Stimulated activated CD8-positive, alpha-beta memory T cell treated with anti-CD3 and anti-CD28 coated beads, Interleukin-12 subunit alpha, Interleukin-12 subunit beta, amount 100 ng/mL, for 4 hours (primary cell): ENCODE measurements at places on chromosomes 7 and 10.

DNA sequence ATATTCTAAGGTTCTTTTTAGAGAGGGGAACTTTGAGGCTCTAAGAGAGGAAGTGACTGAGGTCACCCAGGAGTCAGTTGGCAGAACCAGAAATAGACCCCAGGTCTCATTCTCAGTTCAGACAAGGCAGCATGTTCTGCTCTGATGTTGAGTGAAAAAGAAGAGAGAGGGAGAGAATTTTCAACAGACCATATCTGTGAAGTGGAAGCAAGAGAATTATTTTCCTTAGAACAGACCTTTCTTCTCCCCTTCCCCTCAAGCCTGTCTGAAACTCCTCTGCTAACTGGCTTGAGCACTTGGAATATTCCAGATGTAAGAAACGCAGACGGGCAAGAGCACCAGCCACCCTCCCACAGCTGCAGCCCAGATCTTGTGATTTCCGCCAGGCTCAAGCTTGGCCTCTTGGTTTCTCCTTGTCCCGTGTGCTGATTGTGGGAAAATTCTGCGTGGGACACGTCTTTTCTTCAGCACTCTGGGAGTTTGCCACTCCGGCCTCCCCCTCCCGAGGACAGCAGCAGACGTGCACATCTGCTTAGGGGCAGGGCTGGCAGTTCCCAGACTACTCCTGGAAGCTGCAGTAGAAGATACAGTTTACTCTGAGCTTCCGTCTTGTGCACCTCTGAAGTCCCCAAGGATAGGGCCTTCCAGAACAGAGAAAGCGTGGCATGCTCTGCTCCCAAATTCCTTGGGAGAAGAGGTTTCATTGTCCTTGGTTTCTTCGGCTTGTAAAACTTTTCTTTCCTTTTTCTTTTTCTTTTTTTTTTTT, 22.7 kb upstream of the IKZF1 start:
- DNase-seq, result no peak

DNA sequence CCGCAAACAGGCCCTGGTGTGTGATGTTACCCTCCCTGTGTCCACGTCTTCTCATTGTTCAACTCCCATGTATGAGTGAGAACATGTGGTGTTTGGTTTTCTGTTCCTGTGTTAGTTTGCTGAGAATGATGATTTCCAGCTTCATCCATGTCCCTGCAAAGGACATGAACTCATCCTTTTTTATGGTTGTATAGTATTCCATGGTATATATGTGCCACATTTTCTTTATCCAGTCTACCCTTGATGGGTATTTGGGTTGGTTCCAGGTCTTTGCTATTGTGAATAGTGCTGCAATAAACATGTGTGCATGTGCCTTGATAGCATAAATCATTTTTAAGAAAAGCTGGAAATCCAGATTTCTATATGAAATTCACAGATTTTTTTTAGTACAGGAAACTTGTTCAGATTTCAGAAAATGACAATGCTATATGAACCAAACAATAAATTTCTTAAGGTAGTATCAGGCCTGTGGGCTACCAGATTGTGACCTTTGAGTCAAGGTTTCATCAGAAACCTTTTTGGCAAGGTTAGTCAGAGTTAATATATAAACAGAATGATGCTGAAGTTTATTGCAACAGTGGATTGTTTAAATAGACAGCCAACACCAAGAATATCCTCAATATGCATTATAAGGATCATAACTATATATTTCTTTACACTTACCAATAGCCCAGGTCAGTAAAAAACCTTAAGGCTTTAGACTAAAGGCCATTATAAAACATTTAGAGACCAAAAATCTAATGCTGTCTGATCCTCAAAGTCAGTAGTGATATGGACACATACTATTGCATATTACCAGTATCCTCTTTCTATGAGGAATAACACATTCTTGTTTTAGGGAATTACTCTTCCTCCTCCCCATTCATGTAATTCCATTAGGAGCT, 68.7 kb upstream of the PAPSS2 start:
- no peak for DNase-seq

- no peak for DNase-seq
Measured at GRCh38 chr10:43905512-43906236, 257.0 kb upstream of the ZNF32 start.

- no peak for DNase-seq
Measured at GRCh38 chr10:77899080-77899477, 27.5 kb downstream of the DLG5 start.

- no peak for DNase-seq
Measured at GRCh38 chr7:19752020-19752419, 21.4 kb downstream of the TMEM196 start.

DNA sequence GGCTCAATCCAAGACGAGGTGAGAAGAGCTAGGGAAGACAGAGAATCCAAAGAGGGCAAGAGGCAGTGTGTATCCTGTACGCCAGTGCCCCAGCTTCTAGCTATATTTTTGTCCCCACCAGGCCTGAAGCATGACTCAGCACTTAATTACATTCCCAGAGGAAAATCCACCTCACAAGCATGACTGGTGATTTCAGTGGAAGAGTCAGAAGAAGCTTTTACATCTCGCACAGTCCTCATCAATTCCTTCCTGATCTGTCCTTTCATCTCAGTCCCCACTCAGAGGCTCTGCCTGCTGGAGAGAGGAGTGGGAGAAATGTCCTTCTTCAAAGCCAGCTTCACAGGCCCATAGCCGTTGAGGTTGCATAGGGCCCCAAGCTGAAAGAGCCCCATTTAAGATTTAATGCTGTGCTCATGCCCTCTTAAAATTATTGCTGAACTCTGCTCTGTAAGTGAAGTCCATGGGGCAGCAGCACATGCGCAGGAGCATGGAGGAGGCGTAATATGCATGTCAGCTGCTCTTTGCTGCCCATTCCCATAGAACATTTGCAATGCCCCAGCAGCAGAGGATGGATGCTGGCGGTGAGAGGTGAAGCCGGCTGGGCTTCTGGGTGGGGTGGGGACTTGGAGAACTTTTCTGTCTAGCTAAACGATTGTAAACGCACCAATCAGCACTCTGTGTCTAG, 39.0 kb upstream of the AOAH start:
- DNase-seq, result no peak

DNA sequence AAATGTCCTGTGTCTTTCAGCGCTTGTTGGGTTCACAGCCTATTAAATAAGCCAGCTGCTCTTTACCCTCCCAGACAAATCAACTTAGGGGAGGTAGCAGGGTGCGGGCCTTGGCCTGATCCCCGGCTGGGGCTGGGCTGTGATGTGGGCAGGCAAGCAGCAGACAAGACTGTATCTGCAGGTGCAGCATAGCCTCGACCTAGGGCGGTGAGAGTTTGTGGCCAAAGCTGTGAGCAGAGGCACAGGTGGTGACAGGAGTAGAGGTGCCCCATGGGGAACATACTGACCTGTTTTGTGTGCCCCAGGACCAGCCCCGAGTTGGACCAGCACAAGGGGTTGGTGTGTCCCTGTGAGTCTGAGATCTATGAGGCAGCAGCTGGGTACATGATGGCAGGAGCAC, 885.4 kb downstream of the ZNF37A start:
- no peak for DNase-seq

DNA sequence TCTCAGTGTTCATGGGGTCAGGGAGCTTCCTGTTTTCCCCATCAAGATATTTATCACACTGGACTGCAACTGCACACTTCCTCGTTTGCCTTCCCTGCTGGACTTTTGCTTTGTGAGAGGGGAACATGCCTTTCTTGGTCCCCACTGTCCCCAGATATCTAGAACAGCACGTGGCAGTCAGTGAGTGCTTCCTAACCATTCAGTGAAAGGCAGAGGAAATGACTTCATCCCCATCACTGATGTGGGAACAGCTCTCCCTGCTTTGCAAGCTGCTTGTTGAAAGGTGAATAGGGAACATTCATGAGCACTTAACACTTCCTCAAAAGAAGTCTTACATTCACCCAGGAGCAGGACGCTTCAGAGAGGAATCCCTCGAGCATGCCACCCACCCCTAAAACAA, 135.4 kb downstream of the MYOF start:
- no peak for DNase-seq

GRCh38 chr7:138887085-138887710, 89.2 kb upstream of the ATP6V0A4 start:
- DNase-seq, result no peak

- DNase-seq, result no peak
Measured at GRCh38 chr10:132611026-132611910, 73.7 kb downstream of the INPP5A start.

DNA sequence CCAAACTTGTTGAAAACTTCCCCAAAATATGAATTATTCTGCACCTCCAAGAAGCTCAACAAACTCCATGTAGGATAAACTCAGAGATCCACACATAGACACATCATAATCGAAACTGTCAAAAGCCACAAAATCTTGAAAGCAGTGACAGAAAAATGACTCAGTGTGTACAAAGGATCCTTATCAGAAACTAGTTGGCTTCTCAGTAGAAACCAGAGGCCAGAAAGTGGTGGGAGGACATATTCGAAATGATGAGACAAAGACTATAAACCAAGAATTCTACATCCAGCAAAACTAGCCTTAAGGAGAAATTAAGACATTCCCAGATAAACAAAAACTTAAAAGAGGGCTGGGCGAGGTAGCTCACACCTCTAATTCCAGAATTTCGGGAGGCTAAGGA, 38.5 kb downstream of the MCMBP start:
- no peak for DNase-seq

DNA sequence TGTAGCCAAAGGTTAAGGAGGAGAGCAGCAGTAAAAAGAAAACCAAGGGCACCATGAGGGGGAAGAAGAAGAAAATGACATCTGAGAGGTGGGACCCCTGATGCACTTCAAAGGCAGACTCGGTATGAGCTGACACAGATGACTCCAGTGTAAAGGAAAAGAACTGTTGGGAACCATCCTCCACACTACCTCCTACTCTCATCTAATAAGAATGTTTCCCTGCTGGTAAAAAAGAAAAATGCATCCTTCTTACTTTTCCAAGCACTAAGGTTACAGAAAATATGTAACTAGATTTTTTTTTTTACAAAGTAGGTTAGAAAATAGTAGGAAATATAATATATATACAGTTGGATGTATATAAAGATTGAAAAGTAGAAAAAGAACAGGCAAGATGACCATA, 16.9 kb downstream of the TAS2R41 start:
- DNase-seq, result no peak

GRCh38 chr10:35372329-35372728, 36.0 kb downstream of the CCNY start:
- DNase-seq, result no peak

GRCh38 chr10:110821508-110821907, 50.2 kb upstream of the PDCD4 start:
- DNase-seq, result no peak

- DNase-seq, result no peak
Measured at GRCh38 chr10:27158421-27158820, 3.3 kb downstream of the MASTL start.

GRCh38 chr10:70188768-70189167, 18.5 kb upstream of the SAR1A start:
- no peak for DNase-seq

DNA sequence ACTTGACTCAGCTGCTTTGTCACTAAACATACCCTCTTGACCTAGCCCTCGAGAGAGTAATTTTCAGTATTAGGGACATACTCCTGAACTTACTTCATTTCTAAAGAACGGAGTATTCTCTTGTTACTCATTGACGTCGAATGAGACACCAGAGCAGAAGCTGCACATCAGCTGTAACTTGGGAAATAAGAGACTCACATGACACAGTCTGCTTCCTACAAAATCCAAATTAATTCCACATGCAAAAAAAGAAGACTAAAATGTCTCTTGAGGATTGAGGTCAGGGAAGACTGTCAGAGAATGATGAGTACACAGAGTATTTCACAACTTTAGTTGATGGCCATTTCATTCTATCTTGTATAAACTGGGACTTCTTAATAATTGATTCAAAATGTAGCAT, 114.7 kb upstream of the EGFR start:
- no peak for DNase-seq

- no peak for DNase-seq
Measured at GRCh38 chr7:75536940-75537538, 44.9 kb downstream of the SPDYE5 start.

DNA sequence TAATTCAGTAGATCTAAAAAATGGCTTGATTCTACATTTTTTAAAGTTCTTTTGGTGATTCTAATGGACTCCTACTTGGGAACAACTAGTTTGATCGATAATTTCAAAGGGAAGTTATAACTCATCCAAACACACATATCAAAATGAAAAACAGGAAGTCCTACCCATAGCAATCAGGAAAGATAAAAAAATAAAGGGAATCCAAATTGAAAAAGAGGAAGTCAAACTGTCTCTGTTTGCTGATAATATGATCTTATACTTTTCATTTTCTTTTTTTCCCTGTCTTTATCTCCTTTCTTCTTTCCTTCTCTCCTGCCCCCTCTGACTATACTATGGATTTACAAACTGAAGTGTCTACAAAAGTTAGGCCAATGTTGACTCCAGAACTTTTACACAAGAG, 118.8 kb downstream of the IQUB start:
- DNase-seq, result no peak

DNA sequence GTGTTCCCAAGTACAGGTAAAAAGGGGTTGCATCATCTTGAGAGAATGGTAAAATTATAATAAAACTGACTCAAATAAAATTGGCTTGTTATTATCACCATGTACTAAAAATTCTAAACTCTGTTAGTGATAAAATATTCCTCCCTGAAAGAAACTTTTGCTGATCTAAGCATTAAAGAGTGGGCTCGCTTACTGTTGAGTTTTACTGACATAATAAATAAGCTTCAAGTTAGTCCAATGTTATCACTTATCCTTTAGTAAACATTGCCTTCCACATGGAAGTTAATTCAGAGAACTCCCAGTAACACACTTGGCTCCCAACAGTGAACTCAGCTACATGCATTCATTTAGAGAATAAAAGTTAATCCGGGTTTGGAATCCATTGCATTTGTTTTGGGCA, 456.4 kb downstream of the PLXDC2 start:
- DNase-seq, result no peak

GRCh38 chr10:110149259-110149658, 58.1 kb upstream of the MXI1 start:
- DNase-seq, result no peak
